CD4-positive, alpha-beta memory T cell (primary cell): ENCODE measurements at places on chromosomes 5 and 9. TPM values are rescaled to one million over a fixed set of nuclear protein-coding genes. Genes with fewer than 3 reads are reported as not detected.

LCN9 gene
- not detected for total RNA-seq

DNA sequence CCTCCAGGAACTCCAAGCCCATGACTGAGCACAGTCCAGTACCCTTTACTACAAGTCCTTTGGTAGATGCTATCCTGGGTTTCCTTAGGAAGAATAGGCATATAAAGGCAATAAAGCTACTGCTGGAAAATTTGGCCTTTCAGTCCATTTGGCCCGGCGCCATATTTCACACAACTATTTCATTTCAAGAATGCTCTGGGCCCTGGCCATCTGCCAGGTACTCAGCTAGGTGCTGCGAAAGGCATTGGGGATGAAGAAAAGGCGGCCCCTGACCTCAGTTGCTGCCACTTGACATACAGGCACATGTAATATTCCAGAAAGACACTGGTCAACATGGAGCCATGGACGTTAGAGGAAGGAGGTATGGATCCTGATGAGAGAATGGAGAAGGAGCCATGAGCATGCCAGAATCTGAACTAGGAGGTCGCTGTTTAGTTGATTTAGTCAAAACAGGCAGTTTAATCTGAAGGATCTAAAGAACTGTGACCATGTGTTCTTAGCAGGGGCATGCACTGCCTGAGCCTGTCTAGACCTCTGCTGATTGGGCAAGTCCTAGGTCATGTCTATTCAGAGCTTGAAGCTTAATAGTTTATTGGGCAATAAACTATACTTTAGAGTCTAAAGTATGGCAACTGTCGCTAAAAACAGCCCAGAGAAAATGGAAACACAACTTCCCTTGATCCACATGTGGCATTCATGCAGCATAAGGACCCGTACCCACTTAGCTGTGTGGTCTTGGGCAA is 149.3 kb downstream of the MELK start:
- DNase-seq = no peak

LIFR gene
- total RNA-seq = 0.42 TPM

PRUNE2 gene
- total RNA-seq = 0.22 TPM

PTGES2 gene
- 51.8 TPM for total RNA-seq

PCYOX1L gene
- 40.4 TPM for total RNA-seq

- DNase-seq = no peak
Measured at GRCh38 chr5:137605411-137605810, 106.3 kb upstream of the SPOCK1 start.

DNA sequence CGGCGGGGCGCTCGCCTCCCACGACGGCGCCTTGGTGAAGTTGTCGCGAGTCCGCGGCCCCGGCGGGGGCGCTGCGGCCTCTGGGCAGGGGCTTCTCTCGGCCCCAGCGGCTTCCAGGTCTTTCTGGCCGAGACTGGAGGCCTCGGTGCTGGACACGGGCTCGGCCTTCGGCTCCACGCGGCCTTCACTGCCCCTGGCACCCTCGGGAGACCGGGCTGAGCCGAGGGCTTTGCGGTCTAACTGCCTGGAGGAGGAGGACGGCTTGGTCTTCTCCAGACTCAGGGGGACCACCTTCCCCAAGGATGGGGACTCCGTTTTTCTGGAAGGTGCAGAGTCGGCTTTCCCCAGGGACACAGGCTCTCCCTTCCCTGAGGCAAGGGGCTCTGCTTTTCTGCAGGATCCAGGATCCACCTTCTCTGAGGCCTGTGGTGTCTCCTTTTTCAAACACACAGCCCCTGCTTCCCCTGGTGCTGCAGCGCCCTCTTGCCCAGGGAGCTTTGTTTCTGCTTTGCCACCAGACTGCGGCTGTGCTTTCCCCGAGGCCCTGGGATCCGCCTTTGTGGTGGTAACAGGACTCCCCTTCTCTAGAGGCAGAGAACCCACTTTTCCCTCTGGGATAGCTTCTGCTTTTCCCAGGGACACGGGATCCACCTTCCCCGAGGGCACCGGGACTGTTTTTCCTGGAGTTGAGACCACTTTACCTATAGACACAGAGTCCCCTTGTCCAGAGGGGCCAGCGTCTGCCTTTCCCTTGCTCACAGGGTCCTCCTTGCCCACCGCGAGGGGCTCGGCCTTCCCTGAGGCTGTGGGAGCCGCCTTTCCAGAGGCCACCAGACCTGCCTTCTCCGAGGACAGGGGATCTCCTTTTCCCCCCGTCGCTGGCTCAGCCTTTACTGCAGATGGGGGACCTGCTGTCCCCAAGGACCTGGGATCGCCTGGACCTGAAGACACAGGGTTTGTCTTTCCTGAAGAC is 12.3 kb downstream of the GPRIN1 start:
- no peak for DNase-seq

GRCh38 chr5:69103521-69103920 is 9.7 kb downstream of the SLC30A5 start:
- DNase-seq = no peak

DNA sequence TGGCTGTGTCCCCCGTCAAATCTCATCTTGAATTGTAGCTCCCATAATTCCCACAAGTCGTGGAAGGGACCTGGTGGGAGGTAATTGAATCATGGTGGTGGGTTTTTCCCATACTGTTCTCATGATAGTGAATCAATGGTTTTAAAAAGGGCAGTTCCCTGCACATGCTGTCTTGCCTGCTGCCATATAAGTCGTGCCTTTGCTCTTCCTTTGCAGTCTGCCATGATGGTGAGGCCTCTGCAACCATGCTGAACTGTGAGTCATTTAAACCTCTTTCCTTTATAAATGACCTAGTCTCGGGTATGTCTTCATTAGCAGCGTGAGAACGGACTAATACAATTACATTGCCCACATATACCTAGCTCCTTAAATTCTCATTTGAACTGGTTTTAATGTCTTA is 353.0 kb upstream of the KLF4 start:
- no peak for DNase-seq

NOXA1 gene
- 5.6 TPM for total RNA-seq

ANKDD1B gene
- total RNA-seq = 0.73 TPM

DNA sequence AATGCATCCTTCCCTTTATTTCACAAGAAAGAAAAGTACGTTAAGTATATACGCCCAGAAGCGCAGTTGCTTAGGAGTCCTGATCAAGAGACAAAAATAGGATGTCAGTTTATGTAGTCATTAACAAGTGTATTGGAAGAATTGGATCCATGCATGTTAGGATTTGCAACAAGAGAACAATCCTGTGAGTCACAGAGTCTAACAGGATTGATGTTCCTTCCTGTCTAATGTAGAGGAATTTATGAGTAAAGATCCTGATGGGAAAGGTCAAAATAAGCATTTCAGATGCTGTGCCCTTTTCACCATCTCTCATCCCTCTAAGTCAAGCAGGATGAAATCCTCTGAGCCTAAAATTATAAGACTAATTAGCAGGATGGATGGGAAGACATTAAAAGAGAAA is 406.0 kb upstream of the GRIA1 start:
- no peak for DNase-seq

DNA sequence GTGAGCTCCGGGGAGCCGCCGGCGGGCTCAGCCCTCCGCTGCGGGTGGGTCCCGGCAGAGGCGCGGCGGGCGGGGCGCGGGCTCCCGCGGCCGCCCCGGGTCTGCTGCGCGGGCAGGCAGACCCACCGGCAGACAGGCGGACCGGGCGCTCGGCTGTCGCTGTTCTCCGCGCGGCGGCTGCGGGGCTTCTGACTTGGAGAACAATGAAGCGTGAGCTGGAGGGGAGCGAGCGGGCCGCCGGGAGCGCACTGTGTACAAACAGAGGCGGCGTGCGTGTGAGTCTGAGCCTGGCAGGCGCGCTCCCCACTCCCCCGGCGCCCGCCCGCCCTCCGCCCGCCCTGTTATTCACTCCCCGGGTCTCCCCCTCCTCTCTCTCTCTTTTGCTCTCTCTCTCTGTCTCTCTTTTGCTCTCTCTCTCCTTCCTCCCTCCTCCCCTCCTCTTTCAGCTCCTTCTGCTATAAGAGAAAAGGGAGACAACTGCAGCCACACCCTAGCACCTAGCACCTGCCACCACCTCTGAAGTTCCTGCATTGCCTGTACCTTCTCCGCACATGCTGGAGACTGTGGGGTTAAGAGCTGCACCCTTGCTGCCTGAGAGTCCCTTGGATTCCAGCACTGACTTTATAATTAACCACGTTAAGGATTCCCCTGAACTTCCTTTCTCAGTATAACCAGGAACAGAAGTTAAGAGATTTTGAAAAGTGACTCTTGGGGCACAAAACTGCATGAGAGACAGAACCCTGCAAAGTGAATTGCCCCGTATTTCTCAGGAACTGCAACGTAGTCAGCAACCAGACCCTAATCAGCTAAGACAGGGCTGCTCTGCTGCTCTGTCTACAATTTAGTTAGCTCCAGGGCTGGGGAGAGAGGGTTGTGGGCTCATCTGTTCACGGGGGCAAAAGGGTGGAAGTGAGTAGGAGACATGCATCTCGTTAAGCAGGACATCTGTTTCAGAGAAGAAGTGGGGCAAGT is at the start of gene EDIL3:
Gene EDIL3 (minus strand): TSS at position 277 of the 972 bp plus-strand sequence. CDS start 506 bp downstream, outside the sequence.
- DNase-seq = no peak

ADAMTS19 gene
- not detected for total RNA-seq

DNA sequence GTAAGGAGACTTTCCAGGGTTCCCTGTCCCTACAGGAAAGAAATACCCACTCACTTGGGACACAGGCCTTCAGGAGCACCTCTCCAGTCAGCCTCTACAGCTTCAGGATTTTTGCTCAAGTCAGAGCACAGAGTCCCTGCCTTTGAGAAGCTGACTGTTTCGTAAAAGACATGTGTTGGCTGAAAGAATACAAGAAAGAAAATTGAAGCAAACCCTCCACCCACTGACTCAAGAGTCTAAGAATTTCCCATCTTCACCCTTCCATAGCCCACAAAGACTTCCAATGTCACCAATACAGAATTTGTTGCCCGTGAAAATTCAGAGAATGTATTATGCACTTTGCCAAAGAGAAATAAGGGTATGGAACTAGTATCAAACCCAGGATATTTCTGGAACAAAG is 53.0 kb upstream of the ZNF622 start:
- no peak for DNase-seq

ADAMTS2 gene
- not detected for total RNA-seq

SPINK13 gene
- total RNA-seq = not detected

- no peak for DNase-seq
Measured at GRCh38 chr5:148314187-148314586, 2.0 kb downstream of the SPINK7 start.

TGFBI gene
- 12.7 TPM for total RNA-seq
